NCI-H226 (cell line): ENCODE measurements at places on chromosomes 1 and 21.

GRCh38 chr1:53376742-53377437, 49.0 kb upstream of the LRP8 start:
- DNase-seq = no peak

DNA sequence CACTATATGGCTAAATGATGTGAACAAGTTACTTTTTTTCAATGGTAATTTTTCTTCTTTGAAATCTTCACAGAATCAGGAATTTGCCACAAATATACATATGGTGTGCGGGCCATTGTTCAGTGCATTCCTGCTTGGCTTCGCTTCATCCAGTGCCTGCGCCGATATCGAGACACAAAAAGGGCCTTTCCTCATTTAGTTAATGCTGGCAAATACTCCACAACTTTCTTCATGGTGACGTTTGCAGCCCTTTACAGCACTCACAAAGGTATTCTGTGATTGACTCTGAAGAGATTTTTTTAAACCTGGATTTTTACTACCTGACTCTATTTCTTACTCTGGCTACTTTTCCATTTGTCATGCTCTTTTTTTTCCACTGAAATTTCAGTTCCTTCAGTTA, 76.2 kb upstream of the KIAA1614 start:
- DNase-seq = no peak

DNA sequence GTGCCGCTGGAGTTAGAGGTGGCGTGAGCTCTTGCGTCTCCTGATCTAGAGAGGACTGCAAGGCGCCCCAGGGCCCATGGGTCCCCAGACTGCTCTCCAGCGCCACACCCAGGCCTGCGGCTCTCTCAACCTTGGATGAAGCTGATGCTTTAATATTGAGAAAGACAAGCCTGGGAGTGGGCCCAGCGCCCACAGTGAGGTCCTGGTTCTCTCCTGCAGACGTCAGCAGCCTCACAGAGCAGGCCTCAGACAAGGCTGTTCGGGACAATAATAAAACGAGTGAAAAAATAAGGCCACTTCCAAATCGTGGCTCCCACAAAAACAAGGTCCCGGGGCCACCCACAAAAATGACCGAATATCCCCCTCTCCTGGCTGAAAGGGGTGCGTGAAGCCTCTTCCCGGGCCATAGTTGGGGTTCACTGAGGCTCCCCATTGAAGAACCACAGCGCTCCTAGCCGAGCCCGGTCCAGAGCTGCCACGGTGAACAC, 6.0 kb upstream of the DNMT3L start:
- DNase-seq = no peak

DNA sequence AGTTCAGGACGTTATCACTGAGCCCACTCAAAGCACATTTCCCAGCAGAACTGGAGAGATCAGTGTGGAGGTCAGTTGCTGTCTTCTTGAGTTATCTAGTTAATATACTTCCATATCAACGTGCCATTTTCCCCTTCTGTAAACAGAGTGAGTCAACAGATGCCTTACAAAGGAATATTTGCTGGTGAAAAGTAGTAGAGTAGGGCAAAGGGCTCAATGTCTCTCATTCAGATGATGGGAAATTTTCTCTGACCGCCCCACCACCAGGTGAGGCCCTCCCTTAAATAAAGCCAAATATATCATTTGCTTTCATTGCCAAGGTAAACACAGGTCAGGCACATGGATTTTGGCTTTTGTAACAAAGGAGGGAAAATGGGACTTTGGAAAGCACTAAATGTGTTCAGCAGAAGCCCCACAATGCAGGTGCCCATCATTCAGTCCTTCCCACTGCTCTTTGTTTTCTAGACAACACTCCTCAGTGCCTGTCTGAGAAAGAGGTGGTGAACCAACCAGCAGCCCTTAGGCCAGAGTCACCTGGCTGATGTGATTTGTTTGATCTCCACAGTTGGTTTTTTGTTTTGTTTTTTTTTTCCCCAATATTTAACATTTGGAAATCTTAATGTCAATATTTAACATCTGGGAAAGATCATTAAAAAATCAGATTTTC, 40.5 kb upstream of the SAMD13 start:
- no peak for DNase-seq

GRCh38 chr1:51139474-51139873, 37.4 kb downstream of the C1orf185 start:
- DNase-seq = no peak

DNA sequence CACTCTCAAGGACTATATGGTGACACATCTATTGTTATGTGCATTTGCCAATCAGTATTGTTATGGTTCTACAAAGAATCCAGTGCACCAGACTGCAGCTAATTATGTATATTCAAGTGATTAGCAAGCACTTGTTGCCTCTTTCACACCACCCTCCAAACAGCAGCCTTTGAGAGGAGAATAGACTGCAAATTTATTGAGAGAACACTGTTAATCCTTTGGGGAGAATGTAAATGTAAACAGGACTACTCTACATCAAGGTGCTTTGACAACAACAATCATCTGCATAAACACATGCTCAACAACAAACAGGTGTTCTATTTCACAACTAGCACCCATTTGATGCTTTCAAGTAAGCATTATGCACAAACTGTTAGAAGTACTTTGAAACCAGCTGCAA, 117.4 kb downstream of the AKT3 start:
- no peak for DNase-seq

DNA sequence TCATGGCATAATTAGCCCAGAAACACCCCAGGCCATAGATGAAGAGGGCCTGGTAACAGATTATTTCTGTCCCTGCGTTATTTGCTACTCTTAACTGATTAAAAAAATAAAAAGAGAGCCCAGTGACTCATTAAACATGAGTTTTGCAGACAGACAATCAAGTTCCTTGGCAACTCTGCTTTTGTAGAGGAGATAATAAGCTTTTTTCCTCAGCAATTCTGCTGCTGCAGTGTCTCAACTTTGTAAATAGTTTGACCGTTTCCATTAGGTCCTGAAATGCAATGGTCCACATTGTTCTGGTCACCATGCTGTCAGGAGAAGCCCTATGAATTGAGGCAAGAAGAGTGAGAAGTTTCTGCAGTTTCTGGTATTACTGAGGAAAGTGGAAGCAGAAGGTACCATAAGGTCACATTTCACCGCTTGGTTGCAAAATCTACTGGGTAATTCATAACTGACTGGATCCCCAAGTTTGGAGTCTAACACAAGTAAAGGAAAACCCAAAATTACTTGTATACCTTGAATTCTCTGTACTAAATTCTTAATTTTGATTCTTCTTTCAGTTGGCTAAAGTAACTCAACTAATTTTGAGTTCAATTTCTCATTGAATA, 139.5 kb downstream of the ZZZ3 start:
- no peak for DNase-seq

GRCh38 chr1:237756304-237756967, 134.3 kb downstream of the ZP4 start:
- DNase-seq = no peak

DNA sequence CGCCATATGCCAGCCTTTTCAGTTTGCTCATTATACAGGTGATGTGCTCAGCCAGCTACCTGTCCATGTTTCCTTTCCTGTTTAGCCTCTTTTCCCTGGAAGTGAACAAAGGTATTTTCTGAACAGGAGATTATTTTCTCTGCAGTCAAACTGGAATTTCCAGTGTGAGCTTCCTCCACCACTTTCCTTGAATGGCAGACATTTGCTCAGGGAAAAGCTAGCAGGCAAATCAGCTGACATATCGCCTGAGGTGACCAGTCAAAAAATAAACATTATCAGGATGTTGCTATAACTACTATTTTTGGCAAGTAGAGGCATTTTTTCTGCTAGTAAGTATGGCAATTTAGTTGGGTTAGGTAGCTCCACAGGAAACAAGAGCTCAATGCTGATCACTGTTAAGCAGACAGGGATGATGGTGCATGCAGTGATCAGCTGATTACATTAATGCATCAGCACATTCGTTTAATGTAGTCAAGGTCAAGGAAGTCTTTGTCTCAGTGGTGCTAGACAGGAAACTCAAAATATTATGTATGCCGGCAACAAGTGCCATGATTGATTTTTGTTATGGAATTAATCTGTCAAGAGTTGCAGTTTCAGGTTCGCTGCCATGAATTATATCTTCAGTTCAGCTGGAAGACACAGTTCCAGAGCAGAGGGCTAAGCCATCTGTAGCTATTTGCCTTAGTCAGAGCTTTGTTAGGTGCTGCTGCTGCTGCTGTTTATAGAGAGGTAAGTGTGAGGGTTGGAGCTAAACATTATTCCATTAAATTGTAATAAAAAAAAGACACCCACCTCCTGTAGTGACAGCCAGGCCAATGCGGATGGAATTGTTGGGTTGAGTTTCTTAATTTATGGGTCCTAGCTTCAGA, 179.7 kb upstream of the ST6GALNAC5 start:
- DNase-seq = no peak
